ENCODE measurements at places on chromosomes 4 and X. TPM values are rescaled to one million over a fixed set of nuclear protein-coding genes. Genes with fewer than 3 reads are reported as not detected.

CXXC4 gene
- not detected for total RNA-seq

TRAPPC2 gene
- 9.6 TPM for total RNA-seq

TMPRSS11E gene
- total RNA-seq, result not detected

PFKFB1 gene
- total RNA-seq, result not detected

TMEM156 gene
- total RNA-seq, result not detected

ETDA gene
- total RNA-seq, result not detected

TCP11X1 gene
- not detected for total RNA-seq

ADRA2C gene
- not detected for total RNA-seq

PNMA3 gene
- 0.37 TPM for total RNA-seq

ZDHHC15 gene
- total RNA-seq, result 0.37 TPM

RAB39B gene
- 1.6 TPM for total RNA-seq

TKTL1 gene
- total RNA-seq, result not detected

ADH7 gene
- not detected for total RNA-seq

ERVMER34-1 gene
- total RNA-seq, result 0.20 TPM
